ENCODE measurements at places on chromosomes 5 and 9.
A peak's percentile ranks its signal among the peaks of the same experiment; 100 is the strongest.

GRCh38 chr9:133677126-133678010 lies 41.2 kb downstream of the DBH start:
- no peak for DNase-seq

DNA sequence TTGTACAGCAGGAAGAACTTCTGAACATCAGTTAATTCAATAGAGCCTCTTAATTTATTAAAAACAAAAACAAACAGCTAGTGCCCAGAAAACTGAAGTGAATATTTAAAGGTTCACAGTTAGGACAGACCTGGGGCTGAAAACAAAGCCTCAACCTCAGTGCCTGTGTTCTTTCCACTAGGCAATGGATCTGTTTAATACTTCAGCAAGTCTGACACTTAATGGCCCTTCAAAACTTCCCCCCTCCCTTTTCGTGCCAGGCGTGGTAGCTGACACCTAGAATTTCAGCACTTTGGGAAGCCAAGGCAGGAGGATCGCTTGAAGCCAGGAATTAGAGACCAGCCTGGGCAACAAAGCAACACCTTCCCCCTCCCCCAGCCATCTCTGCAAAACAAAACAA lies 54.5 kb upstream of the IFNK start:
- no peak for DNase-seq

GRCh38 chr9:133538851-133539833 lies 4.6 kb downstream of the ADAMTSL2 start:
- no peak for DNase-seq

- peak; percentile 8 for DNase-seq
Observed at GRCh38 chr5:94024620-94025019, 283.2 kb upstream of the POU5F2 start.

DNA sequence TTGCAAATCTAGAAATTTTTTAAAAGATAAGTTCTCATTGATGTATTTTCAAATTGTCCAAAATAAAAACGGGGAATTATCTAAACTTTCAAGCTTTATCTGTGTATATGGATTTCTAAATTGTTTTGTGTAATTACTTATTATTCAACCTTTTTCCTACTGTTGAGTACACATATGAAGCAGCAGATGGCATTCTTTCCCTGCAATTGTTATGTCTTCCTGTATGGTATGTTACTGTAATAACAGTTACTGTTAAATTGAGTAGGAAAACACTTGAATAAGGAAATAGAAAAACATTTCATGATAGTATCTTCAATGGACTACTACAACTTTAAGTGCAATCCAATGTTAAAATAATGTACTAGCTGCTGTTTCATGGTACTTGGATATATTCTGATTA lies 124.8 kb downstream of the RANBP17 start:
- DNase-seq, result no peak

DNA sequence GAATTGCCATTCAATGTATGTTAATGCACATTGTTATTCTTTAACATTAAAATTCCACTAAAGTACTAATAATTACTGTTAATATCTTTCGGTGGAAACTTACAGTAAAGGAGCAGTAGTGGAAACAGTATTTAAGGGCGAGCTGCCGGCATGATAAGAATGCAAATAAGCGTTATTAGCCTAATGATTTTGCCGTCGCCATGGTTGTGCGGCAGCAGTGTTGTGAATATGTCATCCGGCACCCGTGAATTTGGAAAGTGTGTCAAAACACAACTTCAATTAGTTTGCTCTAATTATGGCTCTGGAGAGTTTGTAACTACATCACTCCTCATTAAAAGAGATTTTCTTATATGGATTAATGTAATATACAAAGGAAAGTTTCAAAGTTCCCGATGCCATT lies 81.4 kb downstream of the MVB12B start:
- DNase-seq, result no peak

GRCh38 chr5:56761151-56761885 lies 54.0 kb upstream of the MAP3K1 start:
- no peak for DNase-seq

DNA sequence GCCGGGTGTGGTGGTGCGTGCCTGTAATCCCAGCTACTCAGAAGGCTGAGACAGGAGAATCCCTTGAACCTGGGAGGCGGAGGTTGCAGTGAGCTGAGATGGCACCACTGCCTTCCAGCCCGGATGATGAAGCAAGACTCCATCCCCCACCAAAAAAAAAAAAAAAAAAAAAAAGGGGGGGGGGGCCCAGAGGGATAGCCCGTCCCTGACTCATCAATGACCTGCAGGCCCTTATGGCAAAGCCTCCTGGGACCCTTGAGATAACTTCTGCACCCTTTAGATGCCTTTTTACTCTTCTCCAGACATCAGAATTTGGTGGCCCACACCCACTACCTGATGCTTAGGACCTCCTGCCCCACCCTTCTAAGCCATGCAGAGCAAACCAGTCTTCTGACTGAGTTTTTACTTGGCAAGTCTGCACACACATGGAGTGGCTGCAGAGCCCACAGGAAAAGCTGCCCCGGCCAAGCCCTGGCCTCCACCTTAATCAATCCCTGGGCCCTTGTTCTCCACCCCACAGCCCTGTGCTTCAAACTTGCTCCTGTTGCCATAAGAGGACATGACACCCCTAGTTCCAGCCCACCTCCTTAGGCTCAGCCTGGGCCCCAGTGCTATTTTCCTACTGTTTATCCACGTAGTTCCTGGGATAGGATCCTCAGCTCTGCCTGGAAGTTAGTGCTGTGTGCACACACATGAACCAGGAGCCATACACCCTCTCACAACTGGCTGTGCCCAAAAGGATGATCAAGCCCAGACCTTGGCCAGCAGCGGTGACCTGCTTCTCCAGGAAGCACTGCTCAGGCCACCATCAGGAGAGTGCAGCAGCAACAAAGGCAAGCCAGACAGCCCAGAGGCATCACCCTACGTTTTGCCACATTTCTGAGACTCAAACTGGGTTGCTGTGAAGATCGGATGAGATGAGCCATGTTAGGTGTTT lies 5.1 kb downstream of the MGAT1 start:
- DNase-seq, result no peak

DNA sequence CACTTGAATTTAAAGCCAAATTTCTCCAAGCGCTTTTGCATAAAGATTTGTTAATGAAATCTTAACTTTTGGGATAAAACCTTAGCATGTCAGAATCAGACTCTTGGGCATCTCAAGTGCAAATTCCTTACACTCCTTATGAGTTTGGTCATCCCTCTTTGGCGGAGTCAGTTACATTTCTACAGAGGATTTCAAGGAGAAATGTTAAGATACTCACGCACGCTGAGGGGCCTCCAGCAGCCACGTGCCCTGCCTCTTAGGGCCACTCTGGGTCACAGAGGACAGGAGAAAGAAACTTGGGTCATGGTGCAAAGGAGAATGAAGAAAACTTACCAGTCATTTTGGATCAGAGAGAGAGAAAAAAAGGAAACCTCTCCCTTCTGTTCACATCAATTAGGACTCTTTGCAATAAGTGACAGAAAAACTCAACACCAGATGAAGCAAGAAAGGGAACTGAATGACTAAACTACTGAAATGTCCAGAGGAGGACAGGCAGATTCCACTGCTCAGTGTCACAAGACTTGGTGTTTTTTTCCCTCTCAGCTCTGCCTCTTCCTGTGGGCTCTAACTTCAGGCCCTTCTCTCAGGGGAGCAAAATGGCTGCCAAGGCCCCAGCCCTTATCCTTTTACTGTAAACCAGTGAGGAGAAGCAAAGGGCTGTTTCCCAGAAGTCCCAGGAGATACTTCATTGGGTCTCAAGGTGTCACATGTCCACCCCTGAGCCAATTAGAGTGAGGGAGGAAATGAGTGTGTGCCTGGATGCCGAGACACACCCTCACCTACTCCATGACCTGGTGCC lies 63.3 kb upstream of the NFIL3 start:
- no peak for DNase-seq

GRCh38 chr5:10699987-10700386 lies 61.0 kb downstream of the DAP start:
- no peak for DNase-seq

DNA sequence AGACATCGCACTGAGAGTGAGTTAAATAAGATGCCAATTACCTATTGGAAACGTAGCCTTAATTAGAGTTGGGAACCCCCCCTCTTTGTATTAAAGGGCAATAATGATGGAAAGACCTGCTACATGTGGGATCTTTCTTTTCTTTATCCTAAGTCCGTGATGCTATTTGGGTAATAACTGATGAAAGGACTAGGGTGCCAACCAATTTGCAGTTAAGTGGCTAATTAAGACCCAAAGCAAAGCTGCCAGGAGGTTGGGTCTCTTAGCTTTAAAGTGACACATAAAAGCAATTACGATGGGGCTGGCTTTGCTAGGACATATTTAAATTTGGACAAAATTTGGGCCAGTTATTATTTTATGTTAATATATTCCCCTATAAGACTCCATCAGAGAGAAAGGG lies 728.8 kb downstream of the NR2F1-AS1 start:
- no peak for DNase-seq

GRCh38 chr9:34823778-34824177 lies 113.8 kb upstream of the CCL21 start:
- no peak for DNase-seq

- no peak for DNase-seq
Observed at GRCh38 chr9:98962181-98962560, 18.5 kb downstream of the COL15A1 start.

GRCh38 chr5:18311266-18311665 lies 677.0 kb downstream of the TAF11L14 start:
- DNase-seq, result no peak

GRCh38 chr9:108631496-108632285 lies 224.1 kb downstream of the ACTL7B start:
- no peak for DNase-seq

DNA sequence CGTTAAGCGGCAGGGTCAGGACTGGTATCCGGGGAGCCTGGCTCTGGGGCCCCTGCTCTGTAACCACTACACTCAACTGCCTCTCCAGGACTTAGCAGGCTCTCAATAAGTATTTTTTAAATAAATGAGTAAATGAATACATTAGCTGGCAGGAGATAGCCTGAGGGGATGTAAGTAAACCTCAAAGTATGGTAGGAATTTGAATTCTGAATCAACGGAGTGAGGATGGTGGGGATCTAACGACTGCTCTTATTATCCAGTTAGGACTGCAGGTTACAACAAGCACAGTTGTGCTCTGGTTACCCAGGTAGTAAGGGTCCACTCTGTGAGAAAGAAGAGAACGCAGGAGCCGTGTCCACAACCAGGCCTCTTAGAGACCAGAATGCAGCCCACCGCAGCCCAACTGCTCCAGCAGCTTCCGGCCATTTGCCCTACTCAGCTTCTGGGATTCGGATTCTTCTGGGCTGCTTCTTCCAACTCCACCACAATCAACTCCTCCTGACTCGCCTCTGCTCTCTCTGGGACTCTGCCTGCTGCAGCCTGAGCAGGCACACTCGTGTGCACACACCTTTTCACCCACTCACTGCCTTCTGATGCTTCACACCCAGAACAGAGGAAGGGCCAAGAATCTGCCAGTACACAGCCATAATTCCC lies 52.6 kb downstream of the MED27 start:
- DNase-seq, result no peak

DNA sequence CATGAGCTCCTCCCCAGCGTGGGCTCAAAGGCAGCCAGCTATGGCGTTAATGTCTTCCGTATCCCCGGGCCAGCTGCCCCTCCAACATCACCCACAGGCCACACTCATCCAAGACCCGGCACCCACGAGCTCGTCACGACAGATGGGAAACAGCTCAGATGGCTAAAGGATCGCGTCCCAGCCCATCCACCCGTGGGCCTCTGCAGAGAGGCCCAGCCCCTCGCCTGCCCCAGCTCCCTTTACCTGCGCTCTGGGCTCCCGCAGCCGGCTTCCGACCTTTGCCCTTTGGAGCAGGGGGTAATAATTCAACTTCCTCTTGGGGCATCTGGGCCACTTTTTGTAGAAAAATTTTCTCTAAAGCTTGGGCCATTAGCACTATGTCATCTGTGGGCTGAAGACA lies 16.5 kb downstream of the BRD3 start:
- DNase-seq, result no peak

GRCh38 chr5:17378346-17378997 lies 119.6 kb upstream of the TAF11L2 start:
- DNase-seq, result no peak

DNA sequence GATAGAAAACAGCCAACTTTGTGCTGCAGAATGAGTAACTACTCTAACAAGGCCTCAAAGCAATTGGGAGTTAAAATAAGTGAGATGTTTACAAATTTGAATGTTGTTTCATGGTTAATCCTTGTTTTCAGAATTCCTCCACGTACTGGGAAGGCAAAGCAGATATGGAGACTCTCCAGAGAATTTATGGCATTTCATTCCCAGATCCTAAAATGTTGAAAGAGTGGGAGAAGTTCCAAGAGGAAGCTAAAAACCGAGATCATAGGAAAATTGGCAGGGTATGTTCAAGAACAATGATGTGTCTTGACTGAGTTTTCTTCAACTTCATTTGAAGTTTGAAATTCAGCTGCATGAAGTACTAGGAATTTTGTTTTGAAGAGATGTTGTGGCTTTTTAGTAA lies 16.4 kb downstream of the TARS1 start:
- DNase-seq, result no peak

All from NCI-H446 (cell line).